ENCODE measurements at places on chromosomes 2 and 18.

DNA sequence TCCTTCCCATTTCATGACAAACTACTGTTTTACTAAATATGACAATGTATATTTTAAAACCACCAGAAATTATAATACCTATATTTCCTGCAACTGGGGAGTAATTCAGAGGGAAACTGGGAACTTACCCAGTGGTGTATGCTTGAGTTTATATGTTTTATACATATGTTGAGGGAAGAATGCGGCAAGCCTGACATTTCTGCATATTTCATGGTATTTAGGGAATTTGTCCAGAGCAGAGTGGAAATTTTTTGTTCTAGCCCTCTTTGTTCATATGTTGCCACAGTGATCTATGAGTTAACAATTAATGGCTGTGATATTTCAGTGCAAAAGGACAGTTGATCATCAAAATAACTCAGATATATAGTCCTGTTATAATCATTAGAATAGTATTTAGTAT is 230.8 kb upstream of the VWC2L start:
- DNase-seq, result no peak

- no peak for DNase-seq
Observed at GRCh38 chr2:88724643-88725332, 33.3 kb downstream of the RPIA start.

DNA sequence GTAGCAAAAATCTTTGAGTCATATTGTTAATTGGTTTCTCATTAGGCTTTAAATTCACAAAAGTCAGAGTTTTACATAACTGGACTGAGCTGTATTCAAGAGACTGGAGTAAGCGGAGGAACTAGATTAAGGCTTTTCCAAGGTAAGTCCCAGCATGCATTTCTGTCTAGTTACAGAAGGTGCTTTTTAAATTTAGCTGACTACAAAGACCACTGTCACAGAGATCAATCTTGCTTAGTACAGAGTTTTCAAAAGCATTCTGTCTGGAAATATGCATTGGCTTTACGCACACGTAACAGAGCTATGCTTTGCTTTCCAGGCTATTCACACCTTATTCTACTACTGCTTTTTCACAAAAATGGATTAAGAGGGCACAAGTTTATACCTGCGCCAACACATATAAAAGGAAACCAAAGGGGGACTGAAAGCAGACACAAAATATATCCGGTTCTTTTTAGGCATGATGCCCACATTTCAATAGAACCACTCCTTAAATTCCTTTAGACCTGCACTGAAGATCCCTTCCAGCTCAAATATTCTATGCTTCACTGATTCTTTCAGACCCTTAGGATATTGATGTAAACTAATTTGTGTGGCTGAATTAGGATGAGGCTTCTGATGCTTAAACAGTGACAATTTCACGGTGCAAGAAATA is 560.7 kb upstream of the CRIM1 start:
- DNase-seq, result no peak

DNA sequence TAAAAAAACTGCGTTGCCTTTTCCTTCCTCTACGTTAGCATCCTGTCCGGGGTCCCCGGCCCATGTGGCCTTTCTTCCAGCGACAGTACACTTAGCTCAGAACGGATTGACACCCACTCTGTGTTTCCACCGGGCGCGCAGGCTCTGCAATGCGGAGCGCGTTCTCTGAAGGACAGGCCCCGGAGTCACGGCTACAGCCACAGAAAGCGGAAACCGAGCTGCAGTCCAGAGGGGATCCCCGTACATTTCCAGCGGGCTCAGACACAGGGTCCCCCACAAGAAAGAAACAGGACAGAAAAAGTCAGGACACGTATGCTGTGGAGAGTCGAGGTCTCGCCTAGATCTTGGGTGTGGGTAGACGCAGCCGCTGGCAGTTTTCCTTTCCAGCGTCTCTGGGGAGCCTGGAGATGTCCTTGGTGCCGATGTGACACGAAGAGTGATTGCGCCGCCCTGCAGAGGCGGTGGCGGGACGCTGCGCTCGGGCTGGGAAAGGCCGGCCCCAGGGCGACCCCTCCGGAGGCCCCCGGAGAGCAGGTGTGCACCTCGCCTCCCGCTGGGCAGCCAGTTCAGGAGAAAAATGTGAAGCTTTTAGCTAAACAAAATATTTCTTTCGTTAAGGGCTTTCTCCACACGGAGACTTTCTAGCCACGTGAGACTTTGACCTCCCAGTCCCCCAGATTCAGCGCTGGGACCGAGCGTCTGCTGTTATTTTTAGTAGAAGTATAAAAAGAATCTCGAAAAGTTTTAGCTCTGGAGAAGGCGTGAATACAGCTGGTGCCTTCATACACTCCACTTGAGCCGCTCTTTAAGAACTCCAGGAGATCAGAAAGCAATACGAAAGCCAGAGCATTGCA is 1.3 kb upstream of the ACKR3 start:
- peak; percentile 9 for DNase-seq

GRCh38 chr2:74816540-74817303 is 17.2 kb upstream of the HK2 start:
- DNase-seq, result no peak

DNA sequence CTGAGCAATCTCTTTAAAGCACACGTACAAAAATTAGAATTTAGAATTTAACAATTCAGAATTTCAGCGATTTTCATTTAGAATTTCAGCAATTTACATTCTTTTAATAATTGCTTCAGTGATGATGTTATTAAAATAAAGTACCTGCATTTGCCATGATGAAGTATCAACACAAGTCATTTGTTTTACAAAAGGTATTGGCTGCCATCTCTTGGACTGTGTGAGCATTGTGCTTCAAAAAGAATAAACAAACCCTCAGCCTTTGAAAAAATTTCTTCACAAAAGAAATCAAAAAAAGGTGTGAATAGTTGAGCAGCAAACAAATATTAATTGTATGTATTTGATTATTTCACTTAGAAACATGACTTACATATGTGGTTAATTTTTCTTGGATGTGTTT is 27.1 kb upstream of the ZC3H15 start:
- DNase-seq, result peak; percentile 56

- peak; percentile 0 for DNase-seq
Observed at GRCh38 chr18:44887227-44887631, 206.5 kb downstream of the SETBP1 start.

GRCh38 chr2:234885118-234885517 is 66.7 kb upstream of the SH3BP4 start:
- DNase-seq, result no peak

GRCh38 chr2:96147593-96148201 is 2.5 kb upstream of the DUSP2 start:
- DNase-seq, result no peak

- DNase-seq, result no peak
Observed at GRCh38 chr18:38006541-38006940, 440.9 kb upstream of the CELF4 start.
